ENCODE measurements at places on chromosomes 3 and 15. TPM values are rescaled to one million over a fixed set of nuclear protein-coding genes. Genes with fewer than 3 reads are reported as not detected.

- no peak for DNase-seq
These were observed 20.9 kb downstream of the PLSCR1 start for GRCh38 chr3:146523531-146523930.

GRCh38 chr3:102553876-102554275, 119.1 kb downstream of the ZPLD1 start:
- no peak for DNase-seq

DNA sequence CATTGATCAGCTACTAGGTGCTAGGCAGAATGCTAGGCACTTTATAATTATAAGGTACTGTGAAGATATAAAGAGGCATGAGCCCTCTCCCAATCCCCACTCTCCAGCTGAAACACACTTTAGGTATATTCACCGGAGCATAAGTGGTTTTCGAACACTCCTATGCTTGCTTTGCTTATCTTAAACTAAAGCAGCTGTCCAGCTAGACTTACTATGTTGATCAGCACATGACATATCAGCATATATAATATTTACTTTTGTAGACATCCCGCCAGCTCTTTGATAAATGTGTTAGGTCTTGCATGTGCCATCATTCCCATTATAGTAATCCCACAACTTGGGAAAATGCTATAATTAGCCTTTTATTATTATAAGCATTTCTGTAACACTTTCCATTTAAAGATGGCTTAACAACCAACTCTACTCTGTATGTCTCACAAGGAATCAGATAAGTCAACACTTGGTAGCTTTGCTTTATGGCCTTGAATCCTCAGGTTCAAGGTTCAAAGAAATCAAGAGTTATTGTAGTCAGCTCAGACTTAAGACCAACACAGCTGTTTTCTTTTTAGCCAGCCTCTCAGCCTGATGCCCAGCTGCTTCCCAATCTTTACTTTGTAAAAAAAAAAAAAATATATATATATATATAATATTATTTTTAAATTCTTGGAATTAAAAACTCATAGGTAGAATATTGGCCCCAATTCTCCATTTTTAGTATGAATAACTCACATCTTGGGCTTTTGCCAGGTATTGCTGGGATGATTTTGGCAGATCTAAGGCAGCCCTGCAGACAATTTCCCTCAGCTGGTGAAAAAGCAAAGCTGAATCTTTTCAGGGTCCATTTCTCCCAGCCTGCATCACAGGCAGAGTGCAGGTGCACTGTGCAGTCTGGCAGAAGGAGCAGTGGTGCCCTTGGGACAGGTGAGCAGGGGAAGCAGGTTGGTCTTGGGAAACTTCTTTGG, 104.2 kb downstream of the THRB start:
- DNase-seq, result no peak

GRCh38 chr15:66476535-66476934, 21.0 kb downstream of the SNAPC5 start:
- no peak for DNase-seq

C3orf18 gene
- 7.8 TPM for total RNA-seq

TIGIT gene
- total RNA-seq, result 0.14 TPM

SPG11 gene
- 68.1 TPM for total RNA-seq

GRCh38 chr3:172317984-172318383, 130.3 kb downstream of the GHSR start:
- DNase-seq, result no peak

- no peak for DNase-seq
These were observed at the start of gene KCNH8 for GRCh38 chr3:19147905-19148767. Gene KCNH8, plus strand, starts transcription at chr3:19148510. Its CDS starts 210 bp downstream, at chr3:19148720.

Data from thoracic aorta (tissue), 2 donors.